ENCODE measurements at places on chromosomes 7 and 10.

- no peak for DNase-seq
Observed at GRCh38 chr10:110387983-110388686, 83.4 kb upstream of the SMNDC1 start.

GRCh38 chr10:117201826-117202225 lies 4.5 kb downstream of the KCNK18 start:
- no peak for DNase-seq

DNA sequence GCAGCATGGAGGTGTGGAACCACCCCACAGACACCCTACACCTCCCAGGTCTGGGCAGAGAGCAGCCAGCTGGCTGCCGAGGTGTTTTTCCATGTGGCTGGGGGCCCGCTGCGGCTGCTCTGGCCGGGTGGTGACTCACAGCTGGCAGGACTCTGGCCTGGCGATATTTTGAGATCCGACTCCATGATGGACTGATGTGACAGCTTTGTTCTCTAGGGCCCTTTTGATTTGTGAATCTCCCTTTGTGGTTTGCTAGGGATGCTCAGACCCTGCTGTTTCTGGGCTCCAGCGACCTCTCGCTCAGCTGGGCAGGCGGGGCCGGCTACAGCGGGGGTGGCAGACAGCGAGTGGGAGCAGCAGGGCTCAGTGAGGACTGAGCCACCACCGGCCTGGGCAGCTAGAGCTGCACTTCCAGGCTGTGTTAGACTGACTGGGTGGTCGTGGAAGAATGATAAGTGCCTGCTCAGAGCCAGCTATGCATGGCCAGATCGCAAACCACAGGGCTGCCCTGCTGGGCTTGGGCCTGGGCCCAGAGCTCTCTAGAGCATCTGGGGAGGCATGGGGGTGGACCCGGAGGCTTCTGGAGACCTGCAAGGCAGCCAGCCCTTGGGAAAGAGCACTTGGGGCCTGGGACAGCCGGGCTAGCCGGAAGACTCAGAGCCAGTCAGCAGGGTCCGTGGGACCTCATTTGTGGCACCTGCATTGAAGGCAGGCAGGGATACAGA lies 46.2 kb upstream of the GDF10 start:
- no peak for DNase-seq

DNA sequence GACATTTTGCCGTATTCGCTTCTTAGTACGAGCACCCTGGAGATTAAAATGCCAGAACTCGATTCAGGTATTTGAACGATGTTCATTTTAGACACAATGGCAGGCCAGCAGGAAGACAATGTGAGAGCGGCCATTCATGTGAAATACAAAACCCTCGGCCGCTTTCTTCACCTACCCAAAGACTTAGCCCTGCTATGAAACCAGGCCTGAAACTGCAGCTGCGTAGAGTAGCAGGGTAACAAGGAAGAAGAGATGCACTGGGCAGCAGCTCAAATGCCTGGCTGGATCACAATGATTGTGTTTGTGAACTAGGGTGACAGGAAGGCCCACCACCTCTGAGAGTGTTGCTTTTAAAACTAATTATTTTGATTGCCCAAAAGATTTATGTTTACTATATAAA lies 234.8 kb downstream of the TRIL start:
- DNase-seq: no peak

DNA sequence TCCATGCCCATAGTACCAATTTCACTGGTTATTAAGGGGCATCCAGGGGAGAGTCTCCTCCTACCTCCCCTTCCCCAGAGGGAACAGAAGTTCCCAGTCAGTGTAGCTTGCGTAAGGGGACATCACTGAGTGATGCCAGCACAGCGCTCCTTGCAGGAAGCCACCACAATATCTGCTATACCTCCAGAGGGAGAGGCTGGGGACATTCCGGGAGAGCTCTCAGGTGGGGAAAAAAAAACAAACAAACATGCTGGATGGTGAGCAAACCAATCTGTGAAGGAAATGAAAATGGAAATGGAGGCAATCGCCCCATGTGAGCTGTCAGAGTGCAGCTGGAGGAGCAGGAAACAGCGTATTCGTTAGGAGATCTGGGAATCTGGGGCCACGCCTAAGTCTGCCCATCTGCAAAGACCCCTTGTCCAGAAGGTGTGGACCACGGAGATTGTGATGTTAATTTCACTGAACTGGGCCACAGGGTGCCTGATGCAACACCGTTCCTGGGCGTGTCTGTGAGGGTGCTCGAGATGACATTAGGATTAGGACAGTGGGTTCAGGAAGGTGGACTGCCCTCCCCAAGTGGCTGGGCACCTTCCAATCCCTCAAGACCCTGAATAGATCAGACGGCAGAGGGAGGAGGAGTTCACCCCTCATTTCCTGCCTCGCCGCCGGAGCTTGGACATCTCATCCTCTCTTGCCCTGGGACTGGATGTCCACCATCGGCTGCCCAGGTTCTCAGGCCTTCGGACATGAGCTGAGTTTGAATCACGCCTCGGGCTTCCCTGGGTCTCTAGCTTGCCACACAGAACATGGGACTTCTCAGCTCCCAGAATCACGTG lies 30.5 kb downstream of the GNA12 start:
- DNase-seq: no peak

GRCh38 chr7:125127304-125127703 lies 197.7 kb upstream of the POT1 start:
- DNase-seq: no peak

DNA sequence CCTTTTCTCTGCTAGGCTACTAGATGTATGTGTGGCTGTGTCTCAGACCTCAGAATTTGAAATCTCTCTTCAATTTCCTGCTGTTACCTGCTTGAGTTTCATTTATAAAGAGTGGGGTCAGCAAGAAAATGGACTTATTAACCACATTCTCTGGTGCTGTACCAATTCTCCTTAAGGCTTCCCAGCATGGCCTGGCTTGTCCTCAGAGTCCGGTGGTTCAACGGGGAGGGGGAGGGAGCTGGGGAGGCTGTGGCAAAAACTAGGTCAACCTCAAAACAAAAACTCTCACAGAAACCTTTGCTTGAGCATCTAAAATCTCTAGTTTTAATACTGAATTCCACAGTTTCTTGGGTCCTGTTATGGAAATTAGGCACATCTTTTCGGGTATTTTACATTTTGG lies 389.1 kb upstream of the COBL start:
- DNase-seq: no peak

DNA sequence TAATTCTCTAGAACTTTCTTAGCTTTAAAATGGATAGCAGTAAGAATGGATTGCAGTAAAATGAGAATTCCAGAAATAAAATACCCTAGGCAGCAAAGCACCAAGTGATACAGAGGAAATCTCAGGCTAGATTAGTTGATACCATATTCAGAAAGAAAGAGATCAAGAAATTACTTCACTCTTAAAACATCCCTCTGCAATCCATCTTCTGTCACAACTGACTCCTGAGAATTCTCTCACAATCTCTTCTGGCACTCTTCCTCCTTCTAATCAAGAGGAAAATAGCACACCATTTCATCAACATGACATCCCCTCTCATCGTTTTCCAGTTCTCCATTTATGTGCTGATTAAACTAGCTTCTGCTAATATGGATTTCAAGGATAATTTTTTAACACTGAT lies 42.2 kb upstream of the LAMB1 start:
- no peak for DNase-seq

DNA sequence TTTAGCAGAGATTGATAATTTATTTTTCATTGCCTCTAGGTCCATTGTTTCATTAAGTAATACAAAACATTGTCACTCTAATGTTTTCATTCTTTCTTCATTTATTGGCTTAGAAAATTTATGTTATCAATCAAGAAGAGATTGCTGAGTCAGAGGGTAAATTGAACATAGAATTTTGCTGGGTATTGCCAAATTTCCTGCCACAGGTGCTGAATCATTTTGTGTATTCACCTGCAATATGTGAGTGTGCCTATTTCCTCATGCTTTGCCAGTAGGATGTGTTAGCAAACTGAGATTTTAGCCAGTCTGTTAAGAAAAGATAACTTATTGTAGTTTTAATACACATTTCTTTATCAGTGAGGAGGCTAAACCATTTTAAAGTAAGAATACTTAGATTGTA lies 38.0 kb downstream of the MARCHF5 start:
- no peak for DNase-seq

DNA sequence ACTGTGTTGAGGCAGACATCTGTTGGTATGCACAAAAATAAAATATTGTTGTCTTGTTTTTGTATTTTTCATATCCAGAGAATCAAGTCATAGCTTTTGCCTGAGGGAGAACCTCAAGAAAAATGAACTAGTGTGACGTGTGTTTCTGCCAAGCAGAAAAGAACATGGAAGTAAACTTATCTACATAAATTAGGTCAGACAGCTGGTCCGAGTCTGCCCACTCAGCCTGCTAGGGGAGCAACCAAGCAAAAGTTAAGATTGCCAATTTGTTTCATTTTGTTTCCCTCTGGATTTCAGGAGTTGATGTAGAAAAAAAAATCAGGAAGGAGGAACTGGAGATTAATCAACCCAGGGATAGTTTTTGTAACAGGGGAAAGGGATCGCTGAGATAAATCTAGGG lies 572.4 kb upstream of the LRRTM3 start:
- no peak for DNase-seq

- DNase-seq: no peak
Observed at GRCh38 chr10:82814635-82815034, 939.6 kb downstream of the NRG3 start.

DNA sequence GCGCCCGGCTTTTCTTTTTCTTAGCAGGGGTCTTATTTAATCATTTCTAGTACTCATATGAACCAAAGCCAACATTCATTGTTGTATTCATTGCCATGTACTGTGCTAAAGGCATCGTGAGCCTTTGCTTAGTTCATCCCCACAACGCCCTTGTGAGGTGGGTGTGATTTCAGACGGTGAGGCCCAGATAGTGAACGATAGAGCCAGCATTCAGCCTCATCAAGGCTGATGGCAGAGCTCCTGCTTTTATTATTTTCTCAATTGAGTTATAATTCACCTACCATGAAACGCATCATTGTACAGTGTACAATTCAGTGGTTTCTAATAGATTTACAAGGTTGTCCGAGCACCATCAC lies 50.1 kb downstream of the HK1 start:
- DNase-seq: no peak

DNA sequence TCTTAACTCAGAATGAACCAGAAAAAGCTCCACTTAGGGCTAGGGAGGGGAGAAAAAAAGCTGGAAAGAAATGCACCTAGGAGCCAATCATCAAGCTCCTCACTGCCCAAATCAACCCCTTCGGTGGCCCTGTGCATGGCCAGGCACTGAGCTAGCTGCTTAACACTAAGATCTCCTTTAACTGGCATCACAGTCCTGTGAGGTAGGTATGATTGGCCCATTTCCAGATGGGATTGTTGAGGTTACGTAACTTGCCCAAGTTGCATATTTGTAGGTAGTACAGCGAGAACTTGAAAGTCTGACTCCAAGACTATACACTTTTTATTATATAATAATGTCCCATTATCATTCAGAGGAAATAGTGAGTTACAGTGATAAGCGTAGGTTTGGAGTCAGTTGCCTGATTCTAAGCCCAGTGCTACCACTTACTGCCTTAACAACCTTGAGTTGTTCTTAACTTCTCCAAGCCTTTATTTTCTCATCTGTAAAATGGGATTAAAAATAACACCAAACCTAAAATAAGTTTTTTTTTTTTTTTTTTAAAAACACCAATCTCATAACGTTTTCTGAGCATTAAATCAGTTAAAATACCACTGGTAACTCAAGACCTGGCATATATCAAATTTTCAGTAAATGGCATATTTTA lies 37.2 kb upstream of the ACSL5 start:
- no peak for DNase-seq

DNA sequence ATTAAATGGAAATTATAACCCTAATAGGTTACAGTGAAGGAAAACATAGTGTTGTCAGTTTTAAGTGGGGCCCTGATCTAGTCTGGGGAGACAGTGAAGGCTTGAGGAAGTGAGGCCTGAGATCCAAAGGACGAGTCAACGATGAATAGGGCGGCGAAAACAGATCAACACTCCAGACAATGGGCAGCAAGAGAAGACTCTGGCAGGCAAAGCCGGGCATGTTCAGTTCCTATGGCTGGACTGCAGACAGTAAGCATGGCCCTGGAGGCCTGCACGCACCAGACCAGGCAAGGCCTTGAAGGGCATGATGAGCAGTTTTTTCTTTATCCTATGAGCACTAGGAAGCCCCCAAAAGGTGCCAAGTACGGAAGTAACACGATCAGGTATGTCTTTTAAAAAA lies 127.8 kb downstream of the RNF216 start:
- DNase-seq: no peak

Data from effector CD4-positive, alpha-beta T cell (primary cell).